ENCODE measurements at places on chromosomes 16 and 17. TPM values are rescaled to one million over a fixed set of nuclear protein-coding genes. Genes with fewer than 3 reads are reported as not detected.
A peak's percentile ranks its signal among the peaks of the same experiment; 100 is the strongest.

GRCh38 chr17:40190197-40191021, 13.1 kb downstream of the RAPGEFL1 start:
- DNase-seq: no peak
- H3K4me1 ChIP-seq: peaks cover 25% of the 10 kb centered on the region
- H3K36me3 ChIP-seq: peaks cover 35% of the 10 kb centered on the region
- H3K27ac ChIP-seq: no peak overlapping the region
- no peaks in the 10 kb centered on the region for H3K27me3 ChIP-seq

Gene QRICH2
- total RNA-seq: 3.6 TPM

Gene ZNF750
- not detected for total RNA-seq

DNA sequence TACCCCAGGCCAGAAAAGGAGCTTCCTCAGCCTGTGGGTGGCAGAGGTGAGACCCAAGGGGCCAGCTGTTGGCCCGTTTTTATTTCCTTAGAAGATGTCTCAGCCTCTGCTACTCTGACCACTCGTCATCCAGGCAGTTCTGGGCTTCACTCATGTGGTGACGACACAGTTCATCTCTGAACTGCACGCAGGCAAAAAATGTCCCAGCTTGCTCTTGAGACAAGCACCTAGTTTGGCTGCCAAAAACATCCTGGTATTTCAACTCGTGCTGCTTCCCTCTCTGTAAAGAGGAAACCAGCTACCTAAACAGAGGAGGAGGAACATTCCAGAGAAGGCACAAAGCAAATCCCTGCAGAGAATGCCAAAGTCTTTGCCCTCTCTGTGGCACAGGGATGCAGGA, 125.7 kb downstream of the XYLT1 start:
- no peaks in the 10 kb centered on the region for H3K4me1 ChIP-seq
- H3K27me3 ChIP-seq: no peaks in the 10 kb centered on the region
- no peak overlapping the region for H3K4me3 ChIP-seq
- DNase-seq: no peak
- peak overlapping the region; percentile 3 for H3K27ac ChIP-seq
- no peaks in the 10 kb centered on the region for H3K36me3 ChIP-seq

DNA sequence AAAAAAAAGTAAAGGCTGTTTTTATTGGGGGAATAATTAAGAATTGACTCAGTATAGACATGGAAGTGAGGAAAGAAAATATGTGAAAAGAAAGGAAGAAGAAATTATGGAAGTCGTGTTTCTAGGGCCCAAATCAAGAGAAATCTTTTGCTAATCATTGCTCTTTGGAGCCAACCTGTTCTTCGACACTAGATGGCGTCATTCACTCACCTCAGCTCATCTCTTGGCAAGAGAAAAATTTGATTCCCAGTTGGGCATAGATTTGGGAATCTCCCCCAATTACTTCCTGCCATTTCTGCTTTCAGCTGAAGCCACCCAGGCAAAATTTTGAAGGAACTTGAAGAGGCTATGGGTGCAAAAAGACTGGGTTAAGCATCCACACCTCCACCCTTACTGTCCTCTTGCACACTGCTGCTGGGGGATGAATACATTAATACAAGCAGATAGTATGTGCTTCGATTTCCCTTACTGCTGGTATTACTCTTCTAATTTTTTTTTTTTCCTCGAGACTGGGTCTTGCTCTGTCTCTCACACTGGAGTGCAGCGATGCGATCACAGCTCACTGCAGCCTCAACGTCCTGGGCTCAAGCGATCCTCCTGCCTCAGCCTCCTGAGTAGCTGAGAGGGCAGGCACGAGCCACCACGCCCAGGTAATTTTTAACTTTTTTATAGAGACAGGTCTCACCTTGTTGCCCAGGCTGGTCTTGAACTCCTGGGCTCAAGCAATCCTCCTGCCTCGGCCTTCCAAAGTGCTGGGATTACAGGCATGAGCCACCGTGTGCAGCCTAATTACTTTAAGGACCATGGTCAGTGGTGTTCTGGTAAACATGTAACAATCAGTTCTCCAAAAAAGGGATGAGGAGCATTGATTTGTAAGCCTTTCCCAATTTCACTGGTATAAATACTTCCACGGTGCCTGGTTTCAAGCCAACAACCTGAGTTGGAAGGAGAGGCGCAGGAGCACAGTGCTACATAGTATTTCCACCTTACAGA, 13.5 kb downstream of the PSMD7 start:
- no peak overlapping the region for H3K4me3 ChIP-seq
- H3K27me3 ChIP-seq: no peaks in the 10 kb centered on the region
- no peaks in the 10 kb centered on the region for H3K4me1 ChIP-seq
- DNase-seq: no peak
- no peaks in the 10 kb centered on the region for H3K36me3 ChIP-seq

DNA sequence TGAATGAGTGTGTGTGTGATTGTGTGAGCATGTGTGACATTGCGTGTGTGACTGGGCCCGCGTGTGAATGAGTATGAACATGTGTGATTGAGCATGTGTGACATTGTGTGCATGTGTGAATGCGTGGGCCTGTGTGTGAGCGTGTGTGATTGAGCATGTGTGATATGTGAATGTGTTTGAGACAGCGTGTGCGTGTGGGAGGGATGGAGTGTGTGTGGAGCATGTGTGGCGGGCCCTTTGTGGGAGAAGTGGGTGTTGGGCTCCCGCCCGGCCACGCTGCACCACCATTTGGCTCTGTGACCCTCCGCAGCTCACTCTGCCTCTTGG, 22.7 kb upstream of the GSE1 start:
- H3K4me3 ChIP-seq: no peak overlapping the region
- DNase-seq: no peak
- no peaks in the 10 kb centered on the region for H3K27me3 ChIP-seq
- no peak overlapping the region for H3K27ac ChIP-seq

- DNase-seq: no peak
- H3K4me1 ChIP-seq: no peaks in the 10 kb centered on the region
- H3K36me3 ChIP-seq: no peaks in the 10 kb centered on the region
- no peak overlapping the region for H3K4me3 ChIP-seq
- no peaks in the 10 kb centered on the region for H3K27me3 ChIP-seq
These were observed 99.8 kb downstream of the SHISA6 start for GRCh38 chr17:11340803-11341202.

DNA sequence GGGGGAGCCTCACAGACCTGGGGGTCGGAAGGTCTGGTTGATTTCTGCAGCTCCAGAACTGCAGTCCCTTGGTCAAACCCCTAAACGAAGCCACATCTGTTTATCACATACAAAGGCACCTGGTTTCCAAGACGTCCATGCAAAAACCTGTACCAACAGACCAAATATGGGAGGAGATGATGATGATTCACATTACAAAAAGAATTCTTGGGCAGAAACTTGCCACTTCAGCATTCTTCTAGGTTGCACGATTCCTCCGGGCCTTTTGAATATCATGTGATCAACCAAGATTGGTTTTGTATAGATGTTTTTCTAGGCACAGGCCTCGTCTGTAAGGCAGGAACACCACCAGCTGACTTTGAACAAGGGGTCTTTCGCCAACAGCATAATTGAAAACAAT, 466.3 kb downstream of the SOX9 start:
- H3K27ac ChIP-seq: no peak overlapping the region
- H3K36me3 ChIP-seq: no peaks in the 10 kb centered on the region
- no peak for DNase-seq

GRCh38 chr17:82590216-82590615, 58.0 kb downstream of the WDR45B start:
- peaks cover 37% of the 10 kb centered on the region for H3K4me1 ChIP-seq
- peak overlapping the region; percentile 98 for H3K27ac ChIP-seq
- H3K27me3 ChIP-seq: no peaks in the 10 kb centered on the region
- DNase-seq: no peak

DNA sequence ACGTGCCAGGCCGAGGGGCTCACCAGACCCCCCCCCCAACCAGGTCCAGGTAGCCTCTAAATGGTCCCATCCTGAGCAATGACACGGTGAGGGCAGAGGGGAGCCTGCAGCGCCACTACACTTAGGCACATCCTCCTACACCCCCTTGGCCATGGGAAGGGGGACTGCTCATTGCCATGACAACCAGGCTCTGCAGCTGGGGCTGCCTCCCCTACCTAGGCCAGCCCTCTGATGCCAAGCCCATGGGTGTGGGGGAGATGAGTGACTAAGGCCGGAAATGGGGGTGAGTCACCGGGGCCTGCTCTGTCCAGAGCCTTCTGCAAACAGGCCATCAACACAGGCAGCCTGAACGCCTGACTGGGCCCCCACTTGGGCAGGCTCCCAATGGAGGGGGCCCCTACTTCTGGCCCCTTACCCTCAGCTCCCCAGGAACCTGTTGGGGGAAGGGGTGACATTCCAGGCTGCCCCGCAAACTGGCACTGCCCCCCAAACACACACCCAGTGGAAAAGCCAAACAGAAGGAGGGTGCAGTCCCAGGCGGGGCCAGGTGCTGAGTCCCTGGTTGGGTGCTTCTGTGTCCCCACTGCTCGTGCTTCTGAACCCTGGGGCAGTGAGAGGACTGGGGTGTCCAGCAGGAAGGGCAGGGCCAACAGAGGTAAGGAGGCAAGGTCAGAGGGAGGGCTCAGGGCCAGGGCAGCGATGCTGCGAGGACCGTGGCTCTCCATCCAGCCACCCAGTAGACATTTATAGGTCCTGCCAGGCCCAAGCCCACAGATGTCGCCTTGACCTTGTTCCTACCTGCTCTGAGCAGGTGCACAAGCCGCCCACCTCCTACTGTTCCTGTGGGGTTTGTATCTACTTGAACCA, 8.2 kb downstream of the PLCD3 start:
- peak overlapping the region; percentile 83 for H3K27ac ChIP-seq
- peaks cover 22% of the 10 kb centered on the region for H3K4me1 ChIP-seq
- H3K27me3 ChIP-seq: no peaks in the 10 kb centered on the region
- no peak overlapping the region for H3K4me3 ChIP-seq

Gene BRICD5
- 19.8 TPM for total RNA-seq

DNA sequence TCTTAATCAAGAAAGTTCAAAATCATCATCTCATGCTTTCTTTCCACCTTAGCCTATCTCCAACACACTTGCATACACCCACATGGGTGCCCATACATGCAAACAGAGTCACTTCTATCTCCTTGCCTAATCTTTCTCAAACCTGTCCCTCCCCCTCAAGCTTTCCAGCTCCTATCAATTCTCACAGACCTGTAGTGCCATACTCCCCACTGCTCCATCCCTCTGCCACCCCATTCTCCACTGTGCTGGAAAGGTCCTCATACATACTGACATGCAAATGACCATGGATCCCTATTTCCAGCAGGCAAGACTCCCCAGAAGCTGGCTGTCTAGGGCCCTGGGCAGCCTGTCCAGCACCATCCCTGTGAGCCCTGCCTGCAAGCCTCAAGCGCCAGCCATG, 320.4 kb upstream of the CCL2 start:
- H3K4me1 ChIP-seq: no peaks in the 10 kb centered on the region
- no peaks in the 10 kb centered on the region for H3K27me3 ChIP-seq
- H3K4me3 ChIP-seq: no peak overlapping the region
- no peak for DNase-seq
- no peak overlapping the region for H3K27ac ChIP-seq
- no peaks in the 10 kb centered on the region for H3K36me3 ChIP-seq

GRCh38 chr16:14315683-14316320, 244.7 kb downstream of the MRTFB start:
- H3K36me3 ChIP-seq: no peaks in the 10 kb centered on the region
- DNase-seq: no peak
- no peaks in the 10 kb centered on the region for H3K4me1 ChIP-seq
- H3K4me3 ChIP-seq: no peak overlapping the region
- no peaks in the 10 kb centered on the region for H3K27me3 ChIP-seq
- H3K27ac ChIP-seq: no peak overlapping the region

Gene GLIS2
- total RNA-seq: 11.1 TPM

GRCh38 chr16:31403590-31404352, 10.6 kb downstream of the ITGAD start:
- no peak for DNase-seq
- H3K27ac ChIP-seq: no peak overlapping the region
- H3K4me3 ChIP-seq: no peak overlapping the region
- H3K27me3 ChIP-seq: no peaks in the 10 kb centered on the region

GRCh38 chr16:56295739-56296527, 104.6 kb downstream of the GNAO1 start:
- no peak for DNase-seq
- no peaks in the 10 kb centered on the region for H3K27me3 ChIP-seq
- H3K4me1 ChIP-seq: peaks cover 5% of the 10 kb centered on the region
- H3K4me3 ChIP-seq: no peak overlapping the region
- peak overlapping the region; percentile 2 for H3K27ac ChIP-seq

Gene GP1BA
- not detected for total RNA-seq

Gene GJD3
- total RNA-seq: not detected

Gene MXRA7
- total RNA-seq: 196 TPM

Gene SPOP
- total RNA-seq: 58.1 TPM

Data from tibial nerve (tissue), 4 donors.